ENCODE measurements at places on chromosomes 2 and 18.

DNA sequence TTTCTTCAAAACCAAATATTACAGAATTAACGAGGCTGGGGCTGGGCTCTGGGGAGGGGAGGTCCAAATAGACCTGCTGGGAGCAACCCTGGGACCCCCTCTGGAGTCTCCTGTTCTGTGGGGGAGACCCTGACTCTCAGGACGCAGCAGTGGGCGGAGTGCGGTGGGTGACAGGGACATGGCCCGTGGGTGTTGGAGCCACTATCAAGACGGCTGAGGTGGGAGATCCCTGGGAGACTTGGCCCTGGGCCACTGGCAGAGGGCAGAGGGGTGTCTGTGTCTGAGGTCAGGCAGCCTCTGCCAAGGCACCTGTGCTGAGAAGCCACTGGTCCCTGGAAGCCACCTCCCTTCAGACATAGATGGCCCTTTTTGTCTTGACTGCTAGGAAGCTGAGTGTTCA, 79.5 kb upstream of the CTDP1 start:
- no peak for DNase-seq

GRCh38 chr2:98810588-98810928, 79.6 kb upstream of the MGAT4A start:
- no peak for DNase-seq

DNA sequence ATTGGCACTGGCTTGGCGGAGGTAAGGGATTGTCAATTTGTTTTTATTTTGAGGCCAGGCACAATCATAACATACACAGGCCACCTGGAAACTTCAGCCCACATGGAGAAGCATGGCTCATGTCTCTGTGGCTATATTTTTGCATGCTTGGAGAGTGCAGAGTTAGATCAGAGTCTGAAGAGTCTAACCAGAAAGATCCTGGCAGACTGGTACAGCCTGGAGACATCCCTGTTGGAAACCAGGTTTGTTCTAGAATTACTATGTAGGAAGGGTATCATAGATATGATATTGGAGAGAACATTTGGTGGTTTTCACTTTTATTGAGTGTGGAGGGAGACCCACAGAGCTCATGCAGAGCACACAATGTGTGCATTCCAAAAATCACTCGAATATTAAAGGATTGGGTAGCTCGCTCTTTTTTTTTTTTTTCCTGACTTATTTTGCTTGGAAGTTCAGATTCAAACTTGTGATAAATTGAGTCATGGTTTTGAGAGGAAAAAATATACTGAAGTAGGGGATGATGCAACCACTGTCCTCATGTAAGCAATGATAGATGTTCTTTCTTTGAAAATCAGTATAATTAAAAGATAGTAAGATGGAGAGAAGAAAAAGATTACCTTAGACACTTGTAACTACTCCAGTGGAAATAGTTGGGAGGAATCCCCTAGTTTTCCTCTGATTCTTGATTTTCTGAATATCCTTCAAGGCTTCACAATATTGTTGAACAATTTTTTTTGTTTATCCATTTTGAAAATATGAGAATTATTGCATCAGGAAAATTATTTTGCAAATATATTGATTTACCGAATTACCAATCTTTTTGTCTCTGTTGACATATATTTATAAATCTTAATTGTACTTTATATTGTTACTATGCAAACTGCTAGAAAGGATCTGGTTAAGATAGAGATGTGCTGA, 185.7 kb upstream of the ZEB2 start:
- no peak for DNase-seq

- DNase-seq = no peak
Observed at GRCh38 chr2:38533180-38533579, 69.5 kb downstream of the HNRNPLL start.

DNA sequence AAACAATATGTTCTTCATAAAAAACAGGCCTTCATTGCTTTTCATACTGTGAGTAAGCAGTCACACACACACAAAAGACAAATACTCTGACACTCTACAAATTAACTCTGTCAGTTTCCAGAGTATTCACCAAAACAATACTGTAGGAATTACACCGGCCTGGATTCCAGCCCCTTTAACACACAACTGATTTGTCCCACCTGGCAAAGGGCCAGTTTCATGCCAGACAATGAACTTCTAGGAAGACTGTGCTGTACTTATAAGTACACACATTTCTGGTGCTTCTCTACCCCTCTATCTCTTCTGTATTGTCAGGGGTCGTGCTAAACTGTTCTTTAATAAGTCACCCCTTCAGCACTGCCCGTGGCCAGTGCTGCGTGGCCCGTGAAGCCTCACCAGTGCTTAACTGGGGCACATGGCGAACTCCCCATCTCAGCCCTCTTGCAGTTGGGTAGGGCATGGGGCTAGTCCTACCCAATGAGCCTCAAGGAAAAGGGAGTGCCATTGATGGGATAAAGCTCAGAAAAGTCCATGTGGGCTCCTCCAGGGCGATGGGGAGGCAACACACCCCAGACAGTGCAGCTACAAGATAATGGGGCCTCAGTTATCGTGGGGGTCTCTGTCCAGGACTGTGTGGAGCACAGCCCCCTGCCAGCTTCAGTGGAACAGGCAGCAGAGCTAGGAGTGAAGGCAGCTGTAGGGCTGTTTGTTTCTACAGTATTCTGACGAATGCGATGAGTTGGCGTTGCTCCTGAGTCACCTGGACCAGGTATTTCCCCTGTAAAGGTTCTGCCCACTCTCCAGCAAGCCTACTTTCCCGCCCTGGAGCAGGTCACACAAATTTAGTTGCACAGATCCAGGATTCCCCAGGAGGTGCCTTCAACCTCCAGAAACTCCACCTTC, 99.0 kb downstream of the SP3 start:
- no peak for DNase-seq

GRCh38 chr18:58135701-58136331, 91.8 kb downstream of the NEDD4L start:
- DNase-seq = peak; percentile 50

GRCh38 chr2:241011751-241012510, 13.5 kb downstream of the SNED1 start:
- no peak for DNase-seq

GRCh38 chr2:144082327-144082726, 437.6 kb downstream of the ZEB2 start:
- no peak for DNase-seq

GRCh38 chr2:8584174-8585066, 97.4 kb upstream of the ID2 start:
- DNase-seq = no peak

DNA sequence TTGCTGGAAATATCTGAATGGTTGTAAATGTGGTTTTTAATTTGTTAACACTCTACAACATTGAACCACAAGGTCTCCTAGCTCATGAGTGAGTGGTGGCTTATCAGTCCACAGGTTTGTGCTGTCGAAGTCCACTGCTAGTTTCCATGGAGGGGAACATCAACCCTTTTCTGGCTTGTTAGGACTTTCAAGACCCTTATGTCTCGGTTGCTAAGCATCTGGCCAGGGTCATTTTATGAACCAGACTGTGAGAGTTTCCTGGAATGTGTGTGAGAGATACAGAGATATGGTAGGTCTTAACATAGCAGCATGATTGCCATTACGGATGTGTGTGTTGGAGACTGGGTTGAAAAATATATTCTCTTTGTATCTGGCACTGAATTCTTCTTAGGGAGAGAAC, 36.9 kb downstream of the KCNE4 start:
- no peak for DNase-seq

DNA sequence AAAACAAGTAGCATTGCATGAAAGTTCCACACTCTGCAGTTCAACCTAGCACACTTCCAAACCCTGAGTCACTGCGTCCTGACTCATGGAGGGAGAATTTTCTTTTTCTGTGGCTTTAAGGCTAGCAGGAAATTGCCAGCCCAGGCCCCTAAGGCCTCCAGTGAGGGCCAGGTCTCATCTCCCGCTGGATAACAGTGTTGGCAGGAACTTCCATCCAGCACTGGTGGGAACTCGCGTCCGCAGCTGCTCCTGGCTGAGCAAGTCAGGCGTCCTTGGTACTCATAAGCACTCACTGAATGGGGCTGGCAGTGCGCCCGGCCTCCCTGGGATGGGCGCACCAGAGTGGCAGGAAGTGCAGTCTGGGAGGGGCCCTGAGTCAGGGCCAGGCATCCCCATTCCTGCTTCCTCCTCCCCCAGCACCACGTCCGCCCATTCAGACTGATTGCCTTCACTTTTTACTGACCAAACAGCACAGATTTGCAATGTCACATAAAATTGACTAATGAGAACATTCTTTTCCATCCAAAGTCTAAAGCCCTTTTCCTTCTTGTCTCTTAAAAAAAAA, 14.3 kb downstream of the MALL start:
- peak; percentile 50 for DNase-seq

DNA sequence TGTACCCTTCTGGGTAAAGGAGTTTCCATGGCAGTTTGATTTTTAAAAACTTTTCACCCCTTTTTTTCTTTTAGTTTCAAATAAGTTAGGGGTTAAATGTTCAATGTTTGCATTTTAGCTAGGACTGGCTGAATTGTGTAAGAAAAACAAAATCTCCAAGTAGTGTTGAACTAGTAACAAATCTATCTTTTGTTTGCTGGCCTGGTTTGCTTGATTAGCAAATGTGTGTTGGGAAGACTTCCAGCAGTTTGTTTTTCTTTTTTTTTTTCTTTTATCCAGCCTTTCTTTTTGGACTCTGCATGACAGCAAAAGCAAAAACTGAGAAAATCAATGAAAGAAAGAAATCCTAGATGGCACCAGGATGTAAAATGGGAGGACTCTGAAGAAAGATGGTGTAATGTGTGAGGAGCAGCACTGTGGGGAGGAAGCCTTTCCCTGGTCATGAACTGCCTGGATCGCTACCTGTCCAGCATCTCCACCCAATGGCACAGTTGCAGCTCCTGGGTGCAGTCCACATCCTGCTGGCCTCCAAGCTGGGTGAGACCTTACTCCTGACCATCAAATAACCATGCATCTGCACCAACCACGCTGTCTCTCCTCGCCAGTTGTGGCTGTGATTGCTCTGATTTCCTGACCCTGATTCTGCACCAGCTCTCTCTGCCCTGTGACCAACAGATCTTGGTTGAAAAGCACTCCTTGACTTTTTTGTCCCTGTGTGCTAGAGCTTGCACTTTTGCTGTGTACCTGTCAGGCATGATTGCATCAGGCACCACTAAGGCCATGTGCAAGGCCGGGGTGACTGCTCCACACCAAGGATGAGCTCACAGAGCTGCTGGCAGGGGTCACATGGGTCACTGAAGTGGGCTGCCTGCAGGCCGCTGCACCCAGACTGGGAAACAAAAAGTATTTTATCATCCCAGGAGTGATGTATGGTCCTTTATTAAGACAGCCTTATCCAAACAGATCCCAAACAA, 71.2 kb upstream of the ZNF236 start:
- DNase-seq = no peak
